Kidney (tissue), 22 donors: ENCODE measurements at places on chromosomes 16 and 17.

DNA sequence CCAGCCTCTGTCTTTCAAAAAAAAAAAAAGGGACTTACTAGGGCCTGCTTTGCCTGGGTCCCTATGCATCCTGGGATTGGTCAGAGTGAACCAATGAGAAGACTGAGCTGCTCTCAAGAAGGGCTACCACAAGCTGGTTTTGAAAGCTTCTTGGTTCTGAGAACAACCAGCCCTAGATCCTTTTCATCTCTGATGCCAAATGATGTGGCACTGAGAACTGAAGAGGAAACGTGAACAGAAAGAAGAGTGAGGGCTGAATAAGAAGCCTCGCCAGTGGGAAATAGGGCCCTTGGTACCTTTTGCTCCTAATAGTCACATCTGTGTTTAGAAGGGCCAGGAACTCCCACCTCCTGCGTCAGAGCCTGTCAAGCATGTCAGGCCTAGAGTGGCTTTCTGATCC is 10.7 kb downstream of the TACO1 start:
- DNase-seq, result no peak

DNA sequence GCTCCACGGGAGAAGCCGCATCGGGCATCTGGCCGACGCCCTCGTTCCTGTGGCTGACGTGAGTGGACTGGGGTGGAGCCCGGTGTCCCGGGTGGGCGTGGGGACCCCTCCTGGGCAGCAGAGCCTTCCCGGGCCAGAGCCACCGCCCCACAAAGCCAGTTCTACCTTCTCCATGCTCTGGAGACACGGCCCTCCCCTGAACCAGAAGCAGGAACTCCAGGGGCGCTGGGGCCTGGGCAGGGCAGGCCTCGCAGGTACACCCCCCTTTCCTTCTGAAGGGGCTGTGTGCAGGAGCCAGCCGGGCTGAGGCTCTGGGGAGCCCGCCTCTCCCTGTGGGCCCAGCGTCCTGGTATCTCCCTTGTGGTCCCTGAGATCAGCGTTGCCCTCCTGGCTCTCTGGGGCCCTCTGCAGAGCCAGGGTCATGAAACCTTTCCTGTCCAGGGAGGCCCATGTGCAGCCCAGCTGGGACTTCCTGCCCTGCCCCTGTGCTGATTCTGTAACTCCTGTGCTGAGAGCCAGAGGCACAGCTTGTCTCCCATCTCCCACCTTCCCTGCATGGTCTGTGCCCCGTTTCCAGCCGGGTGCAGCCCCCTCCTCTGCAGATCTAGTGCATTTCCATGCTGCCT is 6.5 kb downstream of the PIGQ start:
- DNase-seq, result no peak

- DNase-seq, result no peak
Observed at GRCh38 chr17:78853926-78854394, 13.3 kb upstream of the USP36 start.

DNA sequence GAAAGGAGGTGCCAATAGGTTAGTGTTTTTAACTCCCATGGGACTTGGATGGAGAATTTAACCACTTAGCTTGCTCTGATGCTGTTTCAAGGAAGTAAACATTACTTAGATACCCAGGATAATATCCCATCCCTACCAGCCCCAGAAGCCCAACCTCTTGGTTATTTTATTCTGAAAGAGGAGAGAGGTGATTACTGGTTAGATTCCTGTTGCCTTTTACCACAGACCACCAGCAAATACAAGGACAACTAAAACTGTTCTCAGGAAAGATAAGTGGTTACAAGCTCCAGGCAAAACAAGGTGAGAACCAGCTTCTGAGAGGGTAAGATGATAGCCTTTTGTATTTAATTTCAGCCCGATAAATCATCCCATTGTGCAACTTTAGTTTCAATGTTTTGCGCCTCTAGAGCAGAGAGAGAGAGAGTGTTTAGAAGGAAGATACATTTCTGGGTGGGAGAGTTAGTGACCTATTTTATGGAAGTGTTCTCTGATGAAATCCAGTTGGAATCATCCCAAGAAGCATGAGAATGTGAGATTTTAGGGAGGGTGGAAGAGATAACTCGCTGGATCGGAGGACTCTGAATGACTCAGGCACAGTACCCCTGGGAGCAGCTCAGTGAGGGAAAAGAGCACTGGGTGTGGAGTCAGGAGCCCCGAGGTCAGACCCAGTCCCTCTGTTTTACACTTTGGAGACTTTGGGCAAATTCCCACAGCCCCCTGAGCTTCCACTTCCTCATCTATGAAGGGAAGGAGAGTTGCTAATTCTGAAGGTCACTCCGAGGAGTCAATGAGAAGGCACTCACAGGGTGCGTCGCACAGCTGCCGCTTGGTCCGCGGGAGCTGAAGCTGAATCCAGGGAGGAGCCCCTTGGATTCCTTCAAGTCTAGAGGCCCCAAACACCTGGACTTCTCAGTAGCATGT is 12.1 kb downstream of the GLP2R start:
- no peak for DNase-seq

GRCh38 chr16:57562669-57563486 is 20.4 kb downstream of the ADGRG5 start:
- DNase-seq, result no peak

GRCh38 chr17:570388-570787 is 144.3 kb downstream of the VPS53 start:
- no peak for DNase-seq

GRCh38 chr17:78144147-78144719 is 2.0 kb upstream of the C17orf99 start:
- DNase-seq, result peak; percentile 93

- DNase-seq, result peak; percentile 68
Observed at GRCh38 chr16:21159281-21159951, 942 bp downstream of the LDAF1 start.

GRCh38 chr16:79895917-79896203 is 295.3 kb upstream of the MAF start:
- DNase-seq, result no peak

DNA sequence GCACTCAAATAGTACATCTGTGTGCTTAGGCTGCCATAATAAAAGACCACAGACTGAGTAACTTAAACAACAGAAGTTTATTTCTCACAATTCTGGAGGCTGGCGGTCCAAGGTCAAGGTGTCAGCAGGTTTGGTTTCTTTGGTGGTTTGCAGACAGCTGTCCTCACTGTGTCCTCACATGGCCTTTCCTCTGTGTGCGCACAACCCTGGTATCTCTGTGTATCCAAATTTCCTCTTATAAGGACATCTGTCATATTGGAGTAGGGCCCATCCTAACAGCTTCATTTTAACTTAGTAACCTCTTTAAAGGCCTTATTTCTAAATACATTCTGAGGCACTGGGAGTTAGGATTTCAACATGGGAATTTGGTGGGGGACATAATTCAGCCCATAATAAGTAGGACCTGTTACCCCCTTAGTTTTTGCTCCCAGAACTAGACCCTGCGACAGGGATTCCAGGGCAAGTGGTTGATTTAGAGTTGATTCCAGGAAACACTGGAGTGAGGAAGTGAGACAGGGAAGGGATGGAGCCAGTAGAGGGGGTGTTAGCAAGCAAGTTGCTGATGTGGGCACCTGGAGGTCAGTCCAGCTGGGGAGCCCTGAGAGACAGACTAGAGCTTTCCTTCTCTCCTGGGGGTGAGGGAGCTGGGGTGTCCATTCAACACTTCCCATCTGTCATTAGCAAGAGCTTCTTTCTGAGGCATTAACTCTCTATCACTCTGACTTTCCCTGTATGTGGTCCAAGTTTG is 10.9 kb upstream of the ALKBH5 start:
- no peak for DNase-seq

GRCh38 chr17:57662644-57663308 is 82.3 kb downstream of the CCDC182 start:
- peak; percentile 97 for DNase-seq
